COR-L47 (cell line): ENCODE measurements at places on chromosomes 11 and 22.
A peak's percentile ranks its signal among the peaks of the same experiment; 100 is the strongest.

GRCh38 chr11:42996421-42997307 is 315.1 kb upstream of the API5 start:
- DNase-seq, result no peak

- no peak for DNase-seq
Measured at GRCh38 chr11:35712533-35712932, 50.0 kb downstream of the TRIM44 start.

DNA sequence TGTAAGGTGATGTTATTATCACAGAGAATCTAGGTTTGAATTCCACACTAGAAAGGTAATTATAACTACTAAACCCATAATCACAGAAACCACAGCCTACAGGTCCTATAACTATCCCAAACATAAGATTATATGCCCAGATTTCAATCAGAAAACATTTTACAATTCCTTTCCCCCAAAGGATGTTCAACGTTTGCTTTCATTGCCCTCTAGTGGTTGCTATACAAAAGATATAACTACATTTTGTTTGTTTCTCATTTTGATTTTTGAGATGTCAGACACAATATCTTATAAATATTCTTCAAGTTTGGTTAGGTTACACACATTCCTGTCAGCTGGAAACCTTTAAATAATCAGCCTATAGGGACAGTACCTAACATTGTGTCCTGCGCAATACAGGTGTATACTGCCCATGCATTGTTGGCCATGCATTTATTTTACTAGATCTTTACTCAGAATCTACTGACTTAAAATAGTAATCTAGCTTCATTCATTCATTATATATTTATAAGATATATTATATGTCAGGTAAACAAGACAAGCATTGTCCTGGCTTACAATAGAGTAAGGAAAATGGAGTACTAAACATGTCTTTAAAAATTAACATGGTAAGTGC is 530.5 kb upstream of the CCDC90B start:
- peak; percentile 39 for DNase-seq

DNA sequence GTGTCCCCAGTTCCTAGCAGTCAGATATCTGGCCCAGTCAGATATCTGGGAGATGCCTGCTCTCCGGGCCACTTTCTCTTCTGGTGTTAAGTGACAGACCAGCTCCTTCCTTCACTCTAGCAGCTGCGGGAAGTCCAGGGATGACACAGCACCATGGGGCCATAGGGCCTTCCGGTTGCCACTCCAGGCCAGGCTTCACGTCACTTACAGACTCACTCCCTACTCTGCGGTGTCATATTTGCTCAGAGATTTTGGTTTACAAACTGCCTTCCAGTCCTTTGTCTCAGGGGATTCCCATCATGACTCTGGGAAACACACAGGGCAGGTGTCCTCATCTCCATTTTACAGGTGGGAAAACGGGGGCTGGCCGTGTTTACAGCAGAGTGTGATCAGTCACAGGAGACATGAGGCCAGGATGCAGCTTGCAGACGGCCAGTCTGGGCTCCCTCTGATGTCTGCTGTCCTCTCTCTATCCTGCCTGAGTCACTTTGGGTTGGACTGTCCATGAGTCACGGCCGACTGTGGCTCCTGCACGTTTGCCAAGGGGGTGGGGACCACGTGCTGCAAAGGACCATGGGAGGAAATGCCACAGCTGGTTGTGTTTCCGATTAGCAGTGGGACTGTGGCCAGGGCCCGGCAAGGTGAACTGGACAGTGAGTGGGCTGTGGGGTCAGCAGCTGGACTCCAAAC is 8.2 kb upstream of the TBC1D22A start:
- DNase-seq, result no peak

DNA sequence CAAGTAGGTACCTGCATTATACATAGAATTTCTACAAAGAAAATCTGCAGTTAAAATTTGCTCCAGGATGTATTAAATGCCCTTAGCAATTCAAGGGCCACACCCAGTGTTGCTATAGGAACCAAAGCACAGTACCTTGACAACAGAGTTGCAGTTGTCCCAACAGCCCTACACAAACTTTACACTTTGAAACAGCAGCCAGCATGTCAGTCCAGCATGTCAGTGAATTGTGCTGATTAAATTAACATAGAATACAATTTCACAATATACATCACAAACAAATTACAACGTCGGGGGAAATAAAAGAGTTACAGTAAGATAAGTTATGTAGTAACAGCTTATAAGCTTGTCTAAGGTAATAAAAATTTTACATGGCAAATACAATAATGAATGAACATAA is 389.2 kb downstream of the SOX6 start:
- DNase-seq, result no peak

DNA sequence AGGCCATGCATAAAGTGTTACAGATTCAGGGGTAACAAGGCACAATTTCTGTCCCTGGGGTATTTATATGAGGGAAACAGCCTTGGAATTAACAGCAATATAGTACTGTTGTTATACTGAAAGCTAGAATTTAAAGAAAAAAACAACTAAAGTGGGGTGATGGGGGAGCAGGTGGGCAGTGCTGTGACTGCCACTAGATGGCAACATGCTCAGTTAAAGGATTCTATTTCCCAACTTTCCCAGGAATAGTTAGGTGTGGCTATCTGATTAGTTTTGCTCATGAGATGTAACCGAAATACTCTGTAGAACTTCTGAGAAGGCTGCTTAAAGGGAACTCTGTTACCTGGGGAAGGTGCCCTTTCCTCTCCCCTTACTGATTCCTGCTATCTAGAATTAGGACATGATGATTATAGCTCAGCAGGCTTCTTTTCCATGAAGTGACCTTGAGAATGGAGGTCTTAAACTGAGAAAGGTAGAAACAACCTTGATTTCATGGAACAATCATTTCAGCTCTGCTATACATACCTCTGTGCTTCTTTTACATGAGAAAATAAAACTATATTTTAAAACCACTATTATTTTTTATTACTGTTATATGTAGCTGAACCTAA is 102.6 kb downstream of the RELT start:
- peak; percentile 9 for DNase-seq

GRCh38 chr22:23565305-23565914 is 14.7 kb downstream of the IGLL1 start:
- DNase-seq, result no peak

- no peak for DNase-seq
Measured at GRCh38 chr11:120750647-120751549, 239.3 kb downstream of the GRIK4 start.

GRCh38 chr11:75547617-75548058 is 14.4 kb upstream of the SERPINH1 start:
- peak; percentile 58 for DNase-seq

- DNase-seq, result no peak
Measured at GRCh38 chr11:71207563-71207962, 44.8 kb downstream of the SHANK2 start.

- no peak for DNase-seq
Measured at GRCh38 chr11:62930157-62930556, 9.0 kb upstream of the CHRM1 start.

DNA sequence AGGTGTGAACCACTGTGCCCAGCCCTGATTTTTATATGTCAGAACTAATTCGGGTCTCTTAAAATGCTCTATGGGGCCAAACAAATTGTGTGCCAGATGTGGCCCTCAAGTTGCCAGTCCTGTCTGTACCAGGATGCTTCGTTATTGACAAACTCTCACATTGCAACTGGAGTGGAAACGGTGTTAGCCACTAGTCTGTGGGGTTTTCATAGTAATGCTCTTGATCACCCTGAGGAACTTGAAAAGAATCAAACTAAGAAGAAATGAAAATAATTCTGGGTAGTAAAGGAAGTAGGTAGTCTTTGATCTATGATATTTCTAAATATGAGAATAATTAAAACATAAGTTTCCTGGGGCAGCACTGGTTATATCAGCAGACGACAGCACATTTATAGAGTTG is 67.3 kb upstream of the ADSL start:
- DNase-seq, result no peak

DNA sequence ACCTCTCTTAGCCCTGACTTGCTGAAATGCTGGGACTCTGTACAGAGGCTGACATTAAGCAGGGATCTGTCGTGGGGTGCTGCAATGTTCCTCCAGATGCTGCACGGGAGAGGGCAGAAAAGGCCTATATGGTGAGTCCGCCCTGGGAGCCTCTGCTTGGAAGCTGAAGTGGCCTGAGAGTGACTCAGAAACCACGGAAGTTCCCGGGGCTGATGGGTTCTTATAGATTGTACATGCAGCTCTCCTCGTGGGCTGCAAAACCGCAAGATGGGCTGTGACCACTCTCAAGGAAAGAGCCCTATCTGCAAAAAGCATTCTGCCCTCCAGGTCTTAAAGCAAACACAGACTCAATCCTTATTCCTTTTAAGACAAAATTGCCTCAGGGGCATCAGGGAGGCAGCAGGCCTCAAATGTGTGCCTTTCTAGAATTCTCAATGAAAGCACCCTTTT is 5.8 kb upstream of the SLC43A3 start:
- DNase-seq, result no peak

- DNase-seq, result no peak
Measured at GRCh38 chr11:71336176-71336995, 84.0 kb upstream of the SHANK2 start.

GRCh38 chr11:102799681-102800340 is 1.9 kb upstream of the MMP1 start:
- DNase-seq, result no peak

GRCh38 chr11:29006668-29007067 is 898.5 kb downstream of the METTL15 start:
- DNase-seq, result no peak

DNA sequence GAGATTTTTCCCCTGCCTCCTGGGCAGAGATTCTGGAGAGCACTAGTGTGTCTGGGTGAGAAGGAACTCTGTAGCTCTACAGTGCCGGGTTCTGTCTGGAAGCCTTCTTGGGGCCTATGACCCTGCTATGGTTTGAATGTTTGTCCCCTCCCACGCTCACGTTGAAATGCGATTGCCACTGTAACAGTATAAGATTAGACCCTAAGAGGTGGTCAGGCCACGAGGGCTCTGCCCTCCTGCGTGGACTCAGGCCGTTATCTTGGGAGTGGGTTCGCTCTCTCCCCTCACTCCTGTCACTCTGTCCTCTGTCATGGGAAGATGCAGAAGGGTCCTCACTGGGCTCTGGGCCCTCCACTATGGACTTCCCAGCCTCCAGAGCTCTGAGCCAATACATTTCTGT is 3.5 kb downstream of the AP5B1 start:
- DNase-seq, result no peak

DNA sequence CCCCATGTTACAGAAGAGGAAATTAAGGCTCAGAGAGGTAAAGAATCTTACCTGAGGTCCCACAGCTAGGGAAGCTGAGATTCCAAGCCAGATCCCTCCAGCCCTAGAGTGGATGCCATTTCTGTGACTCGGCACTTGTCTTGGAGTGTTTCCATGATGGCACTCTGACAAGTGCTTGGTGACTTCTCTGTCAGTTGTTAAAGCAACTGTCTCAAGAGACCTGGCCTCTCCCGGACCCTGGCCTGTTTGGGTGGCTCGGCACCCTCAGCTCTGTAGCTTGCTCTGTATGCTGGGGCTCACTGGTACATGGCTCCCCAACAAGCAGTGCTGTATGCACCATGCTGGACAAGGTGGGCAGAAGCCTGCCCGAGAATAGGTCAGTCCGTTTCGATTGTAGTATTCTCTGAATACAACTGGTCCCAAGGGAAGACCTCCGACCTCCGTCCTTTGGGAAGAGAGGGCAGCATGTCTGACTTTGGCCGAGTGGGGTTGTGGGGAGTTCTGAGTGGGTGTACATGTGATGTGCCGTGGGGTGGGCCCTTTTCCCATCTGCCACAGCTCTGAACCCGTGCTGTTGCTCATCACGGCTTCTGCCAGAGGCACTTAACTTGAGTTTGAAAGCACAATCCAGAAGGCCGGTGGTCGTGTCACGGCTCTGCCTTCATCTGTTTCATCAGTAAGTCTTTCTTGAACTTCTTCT is 12.4 kb downstream of the ACO2 start:
- DNase-seq, result no peak

- no peak for DNase-seq
Measured at GRCh38 chr11:12170984-12171383, 60.6 kb downstream of the MICAL2 start.

DNA sequence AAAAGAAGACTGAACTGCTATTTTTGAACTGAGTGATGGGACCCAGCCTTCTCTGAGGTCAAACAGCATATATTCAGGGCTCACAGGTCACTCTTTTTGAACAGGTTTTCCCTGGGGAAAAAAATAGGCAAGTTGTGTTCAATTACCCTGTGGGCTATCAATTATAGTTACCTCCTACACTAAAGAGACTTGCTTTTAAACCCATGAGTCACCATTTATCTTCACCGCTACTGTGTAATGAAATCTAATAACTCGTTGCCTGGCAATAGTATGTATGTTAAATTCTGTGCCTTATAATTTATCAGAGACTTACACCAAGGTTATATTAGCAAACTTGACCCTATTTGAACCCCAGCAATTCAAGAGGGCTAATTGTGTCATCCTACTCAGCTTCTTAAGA is 98.5 kb downstream of the CYP2R1 start:
- no peak for DNase-seq

DNA sequence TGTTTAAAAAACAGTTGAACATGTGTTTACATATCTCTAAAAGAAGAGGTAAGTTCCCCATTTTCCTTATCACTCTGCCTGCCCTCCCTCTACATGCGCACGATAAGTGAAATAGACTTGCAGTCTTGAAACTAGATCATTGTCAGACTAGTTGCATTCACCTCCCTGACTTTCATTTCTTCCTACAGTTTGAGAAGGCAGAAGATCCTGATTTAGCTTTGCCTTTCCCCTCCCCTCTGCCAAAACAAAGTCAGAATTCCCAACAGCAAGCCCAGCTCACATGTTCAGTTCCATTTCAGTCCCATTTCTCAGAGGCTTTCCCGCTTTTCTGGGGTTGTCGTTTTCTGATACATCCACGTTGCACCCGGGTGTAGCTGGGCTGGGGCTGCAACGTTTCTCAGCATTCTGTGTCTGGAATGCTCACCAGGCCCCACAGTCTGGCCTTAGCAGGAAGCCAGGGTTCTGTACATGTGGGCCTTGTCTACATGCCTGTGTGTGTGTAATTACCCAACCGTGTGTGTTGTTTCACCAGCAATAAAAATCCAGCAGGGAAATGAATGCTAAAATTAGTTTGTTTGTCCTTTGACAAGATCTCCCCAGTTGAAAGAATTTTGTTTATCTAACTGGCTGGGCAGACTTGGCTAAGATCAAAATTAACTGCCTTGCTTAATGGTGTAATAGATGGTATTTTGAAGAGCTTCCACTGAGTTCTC is 179.2 kb downstream of the DBX1 start:
- DNase-seq, result peak; percentile 7

GRCh38 chr11:92964471-92964870 is 5.0 kb upstream of the MTNR1B start:
- DNase-seq, result no peak
